ENCODE measurements at places on chromosomes 7 and 10.

- DNase-seq: no peak
Measured at GRCh38 chr7:128840326-128841170, 10.3 kb downstream of the FLNC start.

- DNase-seq: no peak
Measured at GRCh38 chr10:103602028-103602851, 108.7 kb downstream of the NEURL1 start.

DNA sequence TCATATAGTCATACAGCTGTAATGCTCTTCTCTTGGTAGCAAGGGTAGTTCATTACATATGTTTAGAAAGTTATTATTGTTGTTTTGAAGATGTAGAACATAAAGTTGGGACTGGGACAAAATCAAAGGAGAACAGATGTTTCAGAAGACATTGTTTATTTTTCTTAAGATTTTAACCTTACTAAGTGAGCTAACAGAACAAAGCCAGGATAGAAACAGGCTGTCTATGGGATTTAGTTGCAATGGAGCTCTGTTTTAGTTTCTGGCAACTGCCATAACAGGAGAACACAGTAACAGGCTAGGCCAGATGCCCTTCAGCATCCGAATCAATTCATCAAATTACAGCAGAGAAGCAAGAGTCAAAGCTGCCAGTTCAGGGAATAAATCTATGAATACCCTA lies 382.4 kb downstream of the ARL4A start:
- DNase-seq: no peak

GRCh38 chr10:101615525-101616116 lies 27.5 kb downstream of the DPCD start:
- no peak for DNase-seq

- DNase-seq: no peak
Measured at GRCh38 chr7:15669443-15670090, 16.9 kb downstream of the MEOX2 start.

DNA sequence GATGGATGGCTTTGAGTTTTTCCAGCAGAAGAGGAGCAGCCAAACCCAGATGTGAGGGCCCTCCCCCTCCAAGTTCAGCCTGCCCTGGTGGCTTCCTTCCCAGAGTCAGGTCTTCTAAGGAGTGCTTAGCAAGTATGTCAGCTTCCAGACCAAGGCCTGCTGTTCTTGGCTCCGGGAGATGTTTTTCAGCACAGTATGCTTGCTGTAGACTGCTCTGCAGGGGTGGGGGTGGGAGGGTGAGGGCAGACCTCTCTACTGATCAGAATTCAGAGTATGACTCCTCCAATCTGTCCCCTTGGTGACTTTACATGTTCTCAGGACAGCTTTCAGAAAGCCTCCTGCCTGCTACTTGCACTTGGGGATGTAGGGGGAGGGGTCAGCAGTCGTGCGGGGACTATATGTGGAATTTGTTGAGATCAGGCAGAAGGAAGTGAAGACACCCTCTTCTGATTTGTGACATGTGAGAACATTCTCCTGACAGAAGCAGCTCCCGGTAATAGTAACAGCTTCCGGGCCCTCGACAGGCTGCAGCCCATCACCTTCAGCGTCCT lies 516.4 kb upstream of the ZMIZ1 start:
- no peak for DNase-seq

GRCh38 chr10:61819208-61819607 lies 82.3 kb upstream of the ARID5B start:
- no peak for DNase-seq

GRCh38 chr7:155893664-155894063 lies 81.4 kb upstream of the SHH start:
- no peak for DNase-seq

DNA sequence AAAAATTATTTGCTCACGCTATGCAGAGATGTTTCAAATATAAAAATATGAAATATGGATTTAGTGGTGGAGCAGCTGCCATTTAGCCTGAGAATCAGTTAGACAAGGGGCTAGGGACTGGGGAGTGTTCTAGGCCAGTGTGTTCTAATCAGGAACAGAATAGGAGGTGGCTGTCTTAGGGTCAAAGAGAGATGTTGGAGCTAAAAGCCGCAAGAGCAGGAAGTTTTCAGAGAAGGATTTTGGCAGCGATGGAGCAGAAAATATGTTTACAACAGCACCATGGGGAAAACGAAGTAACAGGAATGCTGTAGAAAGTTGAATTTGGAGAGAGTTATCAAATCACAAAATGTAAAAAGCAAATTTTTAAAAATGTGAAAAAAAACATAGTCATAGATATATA lies 314.0 kb upstream of the SEMA3A start:
- DNase-seq: no peak

- no peak for DNase-seq
Measured at GRCh38 chr10:24575481-24576002, 148.1 kb downstream of the ARHGAP21 start.

- peak; percentile 69 for DNase-seq
Measured at GRCh38 chr7:39623732-39624441, 515 bp downstream of the RALA start.

DNA sequence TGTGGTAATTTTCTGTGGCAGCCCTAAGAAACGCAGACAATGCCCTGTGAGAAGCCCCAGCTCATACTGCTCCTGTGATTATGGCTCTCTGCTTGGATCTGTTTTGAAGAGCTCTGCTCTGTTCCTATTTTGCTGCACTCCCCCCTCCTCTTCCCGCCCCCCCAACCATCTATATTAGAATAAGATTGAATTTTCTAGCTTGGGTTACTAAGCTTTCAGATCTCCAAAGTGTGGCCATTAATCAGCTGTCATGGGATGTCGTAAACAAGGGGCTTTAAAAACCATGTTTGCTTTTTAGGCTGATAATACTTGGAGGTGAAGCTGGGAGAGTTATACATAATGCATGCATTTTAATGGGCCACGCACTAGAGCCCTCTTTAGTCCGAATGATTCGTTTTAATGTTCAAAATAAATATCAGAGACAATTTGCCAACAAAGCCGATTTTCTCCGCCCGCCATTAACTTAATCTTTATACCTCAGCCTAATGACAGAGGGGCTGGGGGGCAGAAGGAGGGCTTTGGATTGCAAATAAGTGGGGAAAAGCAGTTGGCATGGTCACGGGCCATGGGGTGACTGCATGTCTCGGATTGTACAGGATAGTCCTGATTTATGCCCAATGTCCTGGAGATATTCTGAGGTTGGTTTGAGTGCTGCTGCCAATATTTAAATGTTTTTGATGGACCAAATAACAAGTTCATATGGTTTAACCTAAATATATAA lies 165.5 kb downstream of the RPS24 start:
- DNase-seq: no peak
